ENCODE measurements at places on chromosomes 3 and 15.

GRCh38 chr3:141305436-141305835 is 62.9 kb upstream of the ZBTB38 start:
- no peak for DNase-seq

DNA sequence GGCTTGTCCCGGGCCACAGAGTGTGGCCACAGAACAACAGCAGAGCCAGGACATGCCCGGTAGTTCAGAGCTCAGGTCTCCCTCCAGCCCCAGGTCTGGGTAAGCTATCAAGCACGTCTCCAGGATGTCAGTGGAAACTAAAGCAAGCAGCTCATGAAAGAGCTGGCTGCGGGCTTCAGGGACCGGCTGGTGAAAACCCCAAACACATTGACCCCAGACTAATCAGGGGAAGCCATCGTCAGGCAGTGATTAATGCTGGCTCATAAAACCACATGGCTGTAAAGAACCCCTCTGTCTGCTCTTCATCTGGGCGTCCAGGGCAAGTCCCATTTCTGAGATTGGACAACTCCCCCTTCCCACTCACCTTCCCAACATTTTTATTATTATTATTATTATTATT is 37.8 kb downstream of the LMCD1 start:
- no peak for DNase-seq

- no peak for DNase-seq
Observed at GRCh38 chr15:53807501-53807900, 48.0 kb upstream of the WDR72 start.

DNA sequence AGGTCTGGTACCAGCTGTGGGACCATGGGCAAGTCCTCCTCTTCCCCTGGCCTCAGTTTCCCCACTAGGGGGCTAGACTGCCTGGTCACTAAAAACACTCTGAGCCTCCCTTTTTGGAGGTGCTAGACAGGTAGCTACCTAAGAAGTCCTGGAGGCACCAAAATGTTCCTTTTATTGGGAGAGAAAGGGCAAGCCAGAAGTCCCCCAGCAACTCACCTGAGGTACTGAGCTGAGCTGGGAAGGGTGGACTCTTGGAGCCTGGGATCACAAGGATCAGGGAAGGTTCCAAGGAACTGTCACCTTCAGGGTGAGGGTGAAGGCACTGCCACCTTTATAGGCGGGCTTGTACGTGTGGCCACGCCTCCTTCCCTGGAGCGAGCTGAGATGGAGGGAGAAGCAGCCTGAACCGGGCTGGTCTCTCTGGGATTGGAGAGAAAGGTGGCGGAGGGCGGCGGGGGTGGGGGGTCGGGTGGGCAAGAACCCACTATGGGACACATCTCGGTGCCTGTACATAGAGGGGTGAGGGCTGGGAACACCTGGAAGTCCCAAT is at the start of gene CYP1A1:
Gene CYP1A1, minus strand, starts transcription at position 304 of the 550 bp plus-strand sequence. CDS start 2,431 bp downstream, outside the sequence.
- no peak for DNase-seq

DNA sequence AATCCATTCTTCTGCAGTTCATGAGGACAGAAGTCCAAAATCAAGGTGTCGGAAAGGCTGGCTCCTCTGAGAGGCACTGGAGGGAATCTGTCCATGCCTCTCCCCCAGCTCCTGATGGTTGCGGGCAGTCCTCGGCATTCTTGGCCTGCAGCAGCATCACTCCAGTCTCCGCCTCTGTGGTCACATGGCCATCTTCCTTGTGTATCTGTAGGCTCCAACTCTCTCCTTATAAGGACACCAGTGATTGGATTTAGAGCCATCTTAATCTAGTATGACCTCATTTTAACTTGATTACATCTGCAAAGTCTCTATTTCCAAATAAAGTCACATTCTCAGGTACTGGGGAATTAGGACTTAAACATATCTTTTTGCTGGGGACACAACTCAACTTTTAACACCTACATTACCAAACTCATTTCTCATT is 56.0 kb upstream of the FLNB start:
- no peak for DNase-seq

DNA sequence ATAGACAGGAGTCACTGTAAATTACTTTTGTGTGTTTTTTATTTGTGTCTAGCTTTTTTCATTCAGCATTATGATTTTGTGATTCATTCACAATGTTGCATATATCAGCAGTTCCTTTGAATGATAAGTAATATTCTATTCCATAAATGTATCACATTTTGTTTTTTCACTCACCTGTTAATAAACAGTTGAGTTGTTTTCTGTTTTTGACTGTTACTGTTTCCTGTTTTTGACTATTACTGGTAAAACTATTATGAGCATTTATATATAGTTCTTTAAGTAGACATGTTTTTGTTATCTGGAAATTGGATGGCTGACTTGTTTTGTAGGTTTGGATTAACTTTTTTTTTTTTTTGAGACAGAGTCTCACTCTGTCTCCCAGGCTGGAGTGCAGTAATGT is 138.4 kb downstream of the RSRC1 start:
- DNase-seq: no peak

DNA sequence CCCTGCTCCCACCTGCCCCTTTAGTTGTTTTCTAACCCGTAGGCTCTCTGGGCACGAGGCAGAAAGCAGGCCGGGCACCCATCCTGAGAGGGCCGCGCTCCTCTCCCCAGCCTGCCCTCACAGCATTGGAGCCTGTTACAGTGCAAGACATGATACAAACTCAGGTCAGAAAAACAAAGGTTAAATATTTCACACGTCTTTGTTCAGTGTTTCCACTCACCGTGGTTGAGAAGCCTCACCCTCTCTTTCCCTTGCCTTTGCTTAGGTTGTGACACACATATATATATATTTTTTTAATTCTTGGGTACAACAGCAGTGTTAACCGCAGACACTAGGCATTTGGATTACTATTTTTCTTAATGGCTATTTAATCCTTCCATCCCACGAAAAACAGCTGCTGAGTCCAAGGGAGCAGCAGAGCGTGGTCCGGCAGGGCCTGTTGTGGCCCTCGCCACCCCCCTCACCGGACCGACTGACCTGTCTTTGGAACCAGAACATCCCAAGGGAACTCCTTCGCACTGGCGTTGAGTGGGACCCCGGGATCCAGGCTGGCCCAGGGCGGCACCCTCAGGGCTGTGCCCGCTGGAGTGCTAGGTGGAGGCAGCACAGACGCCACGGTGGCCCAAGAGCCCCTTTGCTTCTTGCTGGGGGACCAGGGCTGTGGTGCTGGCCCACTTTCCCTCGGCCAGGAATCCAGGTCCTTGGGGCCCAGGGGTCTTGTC is 48.5 kb downstream of the PGPEP1L start:
- DNase-seq: no peak

DNA sequence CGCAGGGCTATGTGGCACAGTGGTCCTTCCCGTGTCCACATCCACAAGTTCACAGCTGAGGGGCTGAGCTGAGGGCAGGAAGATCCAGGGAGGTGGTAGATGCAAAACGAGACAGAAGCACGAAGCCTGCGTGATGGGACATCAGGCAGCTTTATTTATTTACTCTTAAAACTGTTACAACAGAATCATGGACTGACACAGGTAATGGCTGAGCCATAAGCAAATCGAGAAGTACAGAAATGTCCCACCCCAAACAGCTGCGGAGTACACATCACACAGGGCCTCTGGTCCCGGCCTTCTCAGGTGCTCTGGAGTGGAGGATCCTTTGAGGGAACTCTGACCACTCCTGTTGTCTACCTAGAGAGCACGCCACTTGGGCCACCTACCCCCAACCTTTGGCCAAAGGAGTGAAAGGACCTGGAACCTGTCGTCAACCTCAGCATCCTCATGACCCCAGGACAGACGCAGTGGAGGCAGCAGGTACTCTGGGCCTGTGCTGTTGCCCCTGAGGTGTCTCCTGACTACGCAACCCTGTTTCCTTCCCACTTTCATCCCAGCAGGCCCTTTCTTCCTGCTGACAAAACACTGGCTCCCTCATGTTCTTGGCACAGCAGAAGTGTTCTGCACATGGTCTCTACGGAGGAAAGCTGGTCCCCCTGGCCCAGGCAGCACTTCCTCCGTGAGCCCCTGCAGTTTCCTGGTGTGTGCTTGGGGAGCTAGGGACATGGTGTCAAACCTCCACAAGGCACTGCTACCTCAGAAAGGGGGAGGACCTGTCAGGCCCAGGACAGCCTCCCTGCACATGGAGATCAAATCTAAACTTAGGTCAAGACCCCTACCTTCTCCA is 47.8 kb downstream of the DHX30 start:
- DNase-seq: no peak

DNA sequence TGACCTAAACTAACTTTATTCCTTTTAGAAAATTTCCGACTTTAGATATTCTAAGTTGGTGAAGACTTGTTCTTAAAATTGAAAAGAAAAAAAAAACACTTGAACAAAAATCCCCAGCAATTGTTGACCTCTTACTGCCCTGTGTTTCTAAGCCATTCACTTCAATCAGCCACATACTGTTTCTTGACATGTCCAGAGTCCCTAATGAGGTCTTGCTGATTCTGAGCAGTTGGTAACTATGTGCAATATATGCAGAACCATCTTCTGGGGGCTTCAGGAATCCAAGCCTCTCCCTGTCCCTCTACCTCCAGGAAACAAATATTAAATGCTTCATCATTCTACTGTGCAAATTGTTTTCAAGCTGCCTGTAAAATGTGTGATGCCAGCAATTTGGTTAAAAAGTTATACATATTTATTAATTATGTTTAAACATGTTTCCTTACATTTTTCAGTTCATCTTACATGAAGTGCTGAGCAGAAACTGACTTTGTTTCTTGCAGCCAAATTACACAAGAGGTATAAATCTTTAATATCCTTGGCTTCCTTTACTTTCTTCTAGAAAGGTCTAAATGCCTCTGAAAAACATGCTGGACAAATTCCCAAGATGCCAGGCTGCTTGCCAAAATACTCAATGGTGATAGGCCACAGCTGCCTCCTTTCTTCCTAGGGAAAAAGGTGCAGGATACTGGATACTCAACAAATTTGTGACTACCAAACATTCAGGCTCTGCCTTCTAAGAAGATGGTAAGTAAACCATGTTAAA is 19.8 kb upstream of the GYG1 start:
- no peak for DNase-seq

DNA sequence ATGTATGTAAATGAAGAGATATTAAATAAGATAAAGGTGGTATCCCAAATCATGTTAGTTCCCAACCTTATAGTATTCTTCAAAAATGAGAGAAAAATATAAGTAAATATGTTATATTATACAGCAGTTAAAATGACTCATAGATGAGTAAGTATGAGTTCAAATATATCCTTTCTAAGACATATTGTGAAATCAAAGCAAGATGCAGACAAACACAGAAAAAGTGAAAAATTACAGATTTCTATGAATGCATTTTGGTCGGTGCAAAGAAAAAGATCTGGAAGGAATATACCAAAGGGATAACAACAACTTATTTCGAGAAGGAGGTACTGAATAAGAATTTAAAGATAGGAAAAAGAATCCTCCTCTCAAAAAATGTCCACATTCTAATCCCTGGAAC is 181.2 kb upstream of the TTC14 start:
- no peak for DNase-seq

- DNase-seq: no peak
Observed at GRCh38 chr3:126463521-126463920, 12.2 kb downstream of the ZXDC start.

DNA sequence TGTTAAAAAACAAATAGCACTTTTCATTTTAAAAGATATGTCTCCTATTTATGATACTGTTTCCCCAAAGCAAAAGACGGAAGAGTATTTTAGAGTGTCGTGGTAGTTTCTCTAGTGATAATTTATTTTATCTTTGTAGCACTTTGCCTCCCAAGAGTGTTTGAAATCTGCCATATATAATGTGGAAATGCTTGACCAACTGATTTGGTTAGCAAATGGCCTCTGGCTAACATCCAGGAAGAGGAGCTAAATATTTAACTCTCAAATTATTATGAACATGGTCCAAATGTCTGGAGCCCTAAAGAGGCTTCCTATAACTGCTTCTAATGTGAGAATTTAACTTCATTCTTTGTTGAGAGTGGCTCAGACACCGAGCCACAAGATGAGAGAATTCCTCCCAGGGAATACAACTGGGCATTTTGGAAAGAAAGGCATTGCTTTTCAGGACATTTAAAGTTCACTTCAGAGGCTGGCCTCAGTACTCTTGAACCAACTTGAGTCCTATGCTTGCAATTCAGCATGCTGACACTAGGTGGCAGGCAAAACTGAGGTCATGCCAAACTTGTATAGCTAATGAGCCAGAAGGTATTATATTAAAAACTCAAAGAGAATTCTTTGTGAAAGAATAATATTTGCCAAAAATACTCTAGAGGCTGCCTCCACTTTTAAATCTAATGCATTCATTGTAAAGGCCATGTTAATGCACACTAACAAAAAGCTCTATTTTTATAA is 104.5 kb downstream of the RARB start:
- no peak for DNase-seq

- no peak for DNase-seq
Observed at GRCh38 chr3:168061332-168061996, 34.3 kb downstream of the GOLIM4 start.

GRCh38 chr3:42600111-42600957 is at the start of gene NKTR:
TSS of gene NKTR (plus strand) at chr3:42600686. CDS start at chr3:42601007, 321 bp downstream.
- peak; percentile 78 for DNase-seq

DNA sequence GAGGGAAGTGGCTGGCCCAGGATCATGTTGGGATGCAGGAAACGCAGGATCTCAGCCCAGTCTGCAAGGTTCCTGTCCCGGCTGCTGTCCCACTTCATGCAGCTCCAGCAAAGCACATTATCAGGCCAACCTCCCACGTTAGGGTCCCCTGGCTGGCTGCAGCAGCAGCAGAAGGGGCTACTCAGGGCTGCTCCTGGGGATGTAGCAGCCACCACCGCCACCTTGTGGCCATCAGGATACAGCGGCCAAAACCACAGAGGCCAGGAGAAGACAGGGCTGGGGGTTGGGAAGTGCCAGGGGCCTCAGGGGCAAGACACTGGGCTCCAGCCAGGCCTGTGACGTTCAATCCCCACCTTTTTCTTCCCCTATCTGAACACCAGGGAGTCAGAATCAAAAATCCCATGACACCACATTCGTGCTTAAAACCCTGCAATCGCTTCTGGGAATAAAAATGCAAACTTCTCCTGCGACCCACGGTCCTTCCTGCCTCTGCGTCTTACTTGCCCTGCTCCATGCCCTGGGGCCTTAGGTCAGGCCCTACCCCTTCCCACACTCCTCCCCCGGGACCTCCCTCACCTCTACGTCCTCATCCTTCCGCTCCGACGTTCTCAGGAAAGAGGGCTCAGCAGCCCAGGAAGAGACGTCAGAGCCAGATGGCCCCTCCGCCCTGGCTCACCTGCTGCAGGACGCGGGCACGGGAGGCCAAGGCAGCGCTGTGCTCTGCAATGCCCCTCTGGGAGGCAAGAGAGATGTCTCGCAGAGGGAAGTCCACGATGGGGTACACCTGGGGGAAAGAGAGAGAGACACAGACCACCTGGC is 21.5 kb downstream of the SSUH2 start:
- no peak for DNase-seq

- no peak for DNase-seq
Observed at GRCh38 chr3:87706176-87706575, 352.6 kb downstream of the CGGBP1 start.

DNA sequence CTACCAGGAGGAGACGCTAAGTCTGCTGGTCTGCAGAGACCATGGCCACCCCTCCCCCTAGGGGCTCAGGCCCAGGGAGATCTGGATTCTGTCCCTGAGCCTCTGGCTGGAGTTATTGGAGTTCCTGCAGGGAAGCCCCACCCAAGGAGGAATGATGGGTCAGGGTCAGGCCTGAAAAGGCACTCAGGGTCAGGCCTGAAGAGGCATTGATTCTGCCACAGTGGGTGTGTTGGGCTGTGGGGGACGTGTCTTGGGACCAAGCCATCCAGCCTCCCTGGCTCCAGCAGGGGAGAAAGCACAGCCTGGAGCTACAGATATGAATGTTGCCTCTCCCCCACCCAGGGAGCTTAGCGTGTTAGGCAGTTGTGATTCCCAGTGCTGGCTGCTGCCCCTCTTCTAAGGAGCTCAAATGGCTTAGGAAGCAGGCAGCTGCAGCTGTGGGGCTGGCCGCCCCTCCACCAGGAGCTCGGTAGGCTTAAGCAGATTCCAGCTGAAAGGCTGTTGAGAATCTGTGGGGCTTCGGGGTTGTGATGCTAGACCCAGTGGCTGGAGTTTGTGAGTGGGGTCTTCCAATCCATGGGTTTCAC is 176.7 kb downstream of the CHL1 start:
- no peak for DNase-seq
